ENCODE measurements at places on chromosomes 7 and 10.

GRCh38 chr7:22843681-22844309 lies 21.1 kb upstream of the TOMM7 start:
- DNase-seq = no peak

- DNase-seq = no peak
These were observed 3.3 kb upstream of the CDCA7L start for GRCh38 chr7:21948887-21949540.

- no peak for DNase-seq
These were observed 39.2 kb downstream of the ZNF467 start for GRCh38 chr7:149733924-149734790.

DNA sequence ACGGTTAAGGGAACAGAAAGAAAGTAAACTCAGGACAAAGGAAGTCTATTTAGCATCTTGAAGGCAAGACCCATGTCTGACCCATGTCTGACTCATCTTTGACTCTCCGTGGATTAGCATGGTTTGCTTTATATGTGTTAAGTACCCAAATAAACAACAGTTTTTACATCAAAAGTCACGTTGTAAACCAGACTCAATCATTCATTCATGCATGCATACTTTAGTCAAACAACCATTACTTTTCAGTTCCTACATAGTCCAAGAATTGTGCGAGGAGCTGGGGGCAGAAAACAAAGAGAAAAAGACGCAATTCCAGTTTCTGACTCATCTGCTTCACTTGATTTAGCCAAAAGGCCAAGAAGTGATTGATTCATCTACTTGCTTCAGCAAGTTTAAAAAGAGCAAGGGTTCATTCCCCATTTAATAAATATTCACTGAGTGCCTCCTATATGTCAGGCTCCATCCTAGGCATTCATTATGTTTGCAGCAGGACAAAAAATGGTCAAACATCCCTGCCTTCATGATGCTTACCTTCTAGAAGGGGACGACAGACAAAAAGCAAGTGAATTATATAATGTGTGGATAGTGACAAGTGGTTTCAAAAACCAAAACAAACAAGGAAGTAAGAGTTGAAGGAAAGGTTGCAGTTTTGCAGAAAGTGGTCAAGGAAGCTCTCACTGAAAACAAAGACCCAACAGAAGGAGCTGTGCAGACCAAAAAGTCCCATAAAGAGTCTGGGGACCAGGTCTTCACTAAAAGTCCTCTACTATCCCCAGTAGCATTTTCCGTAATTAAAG lies 116.2 kb downstream of the FAM107B start:
- DNase-seq = no peak

DNA sequence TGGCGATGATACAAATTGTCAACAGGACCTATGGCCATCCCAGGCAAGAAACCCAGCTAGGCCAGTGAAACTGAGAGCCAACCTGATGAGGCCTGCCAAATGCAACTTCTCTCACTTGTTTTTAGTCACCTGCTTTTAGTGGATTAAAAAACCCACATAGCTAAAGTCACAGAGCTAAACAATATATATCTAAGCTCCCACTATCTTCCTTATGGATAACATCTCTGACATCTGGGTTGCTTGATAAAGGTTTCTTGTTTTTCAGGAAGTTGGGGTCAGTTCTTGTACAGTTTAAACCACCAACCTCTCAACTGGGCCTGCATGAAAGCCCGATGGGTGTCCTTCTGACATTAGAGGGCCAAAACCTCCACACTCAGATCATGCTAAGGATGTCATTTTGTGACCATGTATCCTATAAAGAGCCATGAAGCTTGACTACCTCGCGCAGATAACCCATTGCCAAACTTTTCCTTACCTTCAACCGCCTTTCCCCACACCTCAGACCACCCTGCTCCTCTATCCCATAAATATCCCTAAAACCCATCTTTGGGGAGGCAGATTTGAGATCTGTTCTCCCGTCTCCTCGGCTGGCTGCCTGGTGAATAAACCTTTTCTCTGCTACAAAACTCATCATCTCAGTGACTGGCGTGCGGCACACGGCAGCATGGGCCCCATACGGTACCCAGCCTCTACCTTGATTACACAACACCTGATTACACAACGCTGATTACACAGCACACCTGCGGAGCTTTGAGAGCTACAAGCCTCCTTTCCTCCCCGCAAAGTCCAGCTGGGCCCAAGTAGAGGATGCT lies 797 bp upstream of the STMP1 start:
- DNase-seq = no peak

DNA sequence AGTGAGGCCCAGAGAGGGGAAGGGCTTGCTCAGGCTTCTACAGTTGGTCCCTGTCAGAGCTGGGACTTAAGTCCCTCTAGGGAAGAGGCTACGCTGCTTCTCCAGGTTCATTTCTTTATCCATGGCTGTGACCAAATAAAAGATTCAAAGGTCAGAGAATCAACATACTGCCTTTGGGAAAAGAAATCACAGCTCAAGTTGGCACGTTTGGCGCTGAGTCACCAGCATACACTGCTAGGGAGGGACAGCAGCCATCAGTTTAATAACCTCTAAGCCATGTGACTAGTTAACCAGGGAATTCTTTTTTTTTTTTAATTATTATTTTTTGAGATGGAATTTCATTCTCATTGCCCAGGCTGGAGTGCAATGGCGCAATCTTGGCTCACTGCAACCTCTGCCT lies 28.4 kb upstream of the CRHR2 start:
- no peak for DNase-seq

DNA sequence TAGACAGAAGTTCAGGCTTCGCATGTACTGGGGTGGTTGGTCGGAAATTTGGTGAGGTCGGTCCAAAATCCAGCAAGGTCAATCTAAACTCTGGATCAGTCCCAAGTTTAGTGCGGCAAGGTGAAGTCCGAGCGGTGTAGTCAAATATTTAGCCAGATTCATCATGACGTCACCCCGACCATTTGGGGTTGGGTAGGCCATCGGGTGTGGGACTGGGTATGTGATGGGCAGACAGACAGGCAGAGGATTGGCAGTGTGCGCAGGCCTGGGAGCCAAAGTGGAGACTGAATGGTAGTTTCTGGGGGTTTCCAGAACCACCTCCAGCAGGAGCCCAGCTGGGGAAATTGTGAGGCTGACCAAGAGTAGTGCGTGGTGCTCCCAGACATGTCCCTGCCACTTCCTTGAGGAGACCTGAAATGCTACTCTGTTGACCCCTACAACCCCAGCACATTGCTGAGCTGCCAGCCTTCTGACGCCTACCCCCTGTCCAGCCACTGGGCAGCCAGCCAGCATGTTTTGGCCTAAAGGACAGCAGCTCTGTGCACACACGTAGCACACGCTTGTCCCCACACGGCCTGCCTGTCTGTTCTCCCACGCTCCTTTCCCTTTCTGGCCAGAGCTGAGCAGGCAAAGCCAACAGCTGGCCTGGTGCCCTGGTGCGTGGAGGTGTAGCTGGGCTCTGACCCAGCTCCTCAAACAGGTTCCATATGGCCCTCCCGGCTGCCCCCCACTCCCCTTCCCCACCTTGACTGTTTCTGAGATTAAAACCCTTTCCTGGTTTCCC lies 55.9 kb downstream of the FAM241B start:
- DNase-seq = no peak

- peak; percentile 38 for DNase-seq
These were observed 2.4 kb downstream of the SFMBT2 start for GRCh38 chr10:7408291-7409044.

GRCh38 chr10:101875068-101875688 lies 31.6 kb upstream of the KCNIP2 start:
- DNase-seq = no peak

DNA sequence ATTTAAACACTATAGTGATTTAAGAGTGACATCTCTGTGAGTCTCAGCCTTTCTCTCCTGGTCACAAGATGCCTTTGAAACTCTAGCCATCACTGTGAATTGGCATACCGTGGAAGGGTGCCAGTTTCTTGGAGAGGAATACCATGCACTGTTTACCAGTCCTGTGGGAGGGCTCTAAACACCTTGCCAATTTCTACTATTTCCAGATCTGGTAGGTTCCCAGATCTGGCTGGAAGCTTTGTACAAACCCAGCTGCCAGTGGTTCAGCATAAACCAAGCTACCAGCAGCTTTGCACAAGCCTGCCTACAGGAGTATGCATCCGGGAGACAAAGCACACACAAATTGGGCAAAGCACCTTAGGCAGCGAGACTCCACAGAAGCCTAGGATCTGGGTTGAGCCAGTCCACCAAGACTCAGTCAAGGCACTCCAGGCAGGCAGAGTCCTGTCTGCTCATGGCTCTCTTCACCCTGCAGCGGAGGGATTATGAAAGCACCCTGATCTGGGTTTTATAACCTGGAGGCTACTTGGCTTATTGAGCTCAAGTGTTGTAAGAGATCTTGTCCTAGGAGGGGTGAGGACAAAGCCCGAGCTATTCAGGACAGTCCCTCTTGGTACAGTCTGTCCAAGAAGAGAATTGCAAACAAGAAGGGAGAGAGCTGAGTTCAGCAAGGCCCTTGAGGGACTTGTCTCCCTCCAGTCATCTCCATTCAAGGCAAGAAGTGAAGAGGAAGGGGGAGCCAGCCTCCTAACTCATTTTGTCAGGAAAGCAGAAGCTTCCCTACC lies 23.6 kb downstream of the MCM10 start:
- DNase-seq = no peak

DNA sequence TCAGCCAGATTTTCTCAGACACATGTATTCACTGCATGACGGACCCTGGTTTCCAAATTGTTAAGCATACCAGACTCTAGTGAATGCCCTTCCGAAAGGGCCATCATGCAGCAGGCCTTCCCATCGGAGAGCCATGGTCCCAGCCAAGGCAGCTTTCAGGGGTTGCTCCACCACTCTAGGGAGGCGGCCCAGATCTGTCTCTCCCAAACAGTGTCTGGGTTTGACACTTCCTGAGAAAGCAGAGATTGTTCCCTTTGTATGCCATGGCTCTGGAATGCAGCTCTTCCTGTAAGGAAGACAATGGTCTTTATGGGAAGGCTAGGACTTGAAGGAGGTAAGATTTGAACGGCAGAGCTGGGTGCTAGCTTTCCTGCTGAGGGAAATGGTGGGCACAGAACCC lies 178.8 kb upstream of the BMPER start:
- DNase-seq = no peak

- DNase-seq = peak; percentile 72
These were observed 327.3 kb upstream of the NRP1 start for GRCh38 chr10:33661580-33662336.

DNA sequence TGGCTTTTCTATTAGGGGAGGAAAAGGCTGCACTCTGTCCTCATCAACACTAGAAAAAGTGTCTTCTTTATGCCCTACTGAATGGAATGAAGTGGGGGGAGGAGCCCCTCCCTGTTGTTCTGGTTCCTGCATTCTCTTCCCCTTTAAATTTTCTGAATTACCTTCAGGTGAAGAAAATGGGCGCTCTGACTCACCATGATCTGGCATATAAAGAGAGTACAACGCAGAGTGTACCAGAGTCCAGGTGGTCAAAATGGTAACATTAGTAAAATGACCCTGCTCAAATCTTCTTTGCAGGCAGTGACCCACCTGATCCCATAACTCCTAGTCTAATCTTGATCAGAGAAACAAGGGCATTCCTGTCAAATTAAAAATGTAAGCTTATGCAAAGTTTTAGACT lies 80.7 kb downstream of the THSD7A start:
- no peak for DNase-seq

GRCh38 chr7:101884671-101885596 lies 67.5 kb downstream of the CUX1 start:
- DNase-seq = no peak

DNA sequence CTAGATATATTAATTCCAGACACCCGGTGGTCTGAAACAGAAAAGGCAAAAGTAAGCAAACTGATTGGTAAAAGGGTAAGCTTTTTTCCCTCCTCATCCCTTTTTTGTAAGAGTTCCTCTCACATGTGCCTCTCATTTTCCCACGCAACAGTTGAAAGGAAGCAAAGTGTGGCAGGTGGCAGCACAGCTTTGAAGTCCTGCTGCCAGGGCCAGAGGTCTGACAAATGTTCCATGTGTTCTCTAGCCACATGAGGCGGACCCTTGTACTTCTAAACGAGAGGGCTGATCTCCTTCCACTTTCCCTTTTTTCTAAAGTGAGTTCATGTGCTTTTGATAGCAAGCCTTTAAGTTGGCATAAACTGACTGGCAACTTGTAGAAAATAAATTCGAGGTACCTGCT lies 217.5 kb downstream of the POLR1F start:
- DNase-seq = no peak

DNA sequence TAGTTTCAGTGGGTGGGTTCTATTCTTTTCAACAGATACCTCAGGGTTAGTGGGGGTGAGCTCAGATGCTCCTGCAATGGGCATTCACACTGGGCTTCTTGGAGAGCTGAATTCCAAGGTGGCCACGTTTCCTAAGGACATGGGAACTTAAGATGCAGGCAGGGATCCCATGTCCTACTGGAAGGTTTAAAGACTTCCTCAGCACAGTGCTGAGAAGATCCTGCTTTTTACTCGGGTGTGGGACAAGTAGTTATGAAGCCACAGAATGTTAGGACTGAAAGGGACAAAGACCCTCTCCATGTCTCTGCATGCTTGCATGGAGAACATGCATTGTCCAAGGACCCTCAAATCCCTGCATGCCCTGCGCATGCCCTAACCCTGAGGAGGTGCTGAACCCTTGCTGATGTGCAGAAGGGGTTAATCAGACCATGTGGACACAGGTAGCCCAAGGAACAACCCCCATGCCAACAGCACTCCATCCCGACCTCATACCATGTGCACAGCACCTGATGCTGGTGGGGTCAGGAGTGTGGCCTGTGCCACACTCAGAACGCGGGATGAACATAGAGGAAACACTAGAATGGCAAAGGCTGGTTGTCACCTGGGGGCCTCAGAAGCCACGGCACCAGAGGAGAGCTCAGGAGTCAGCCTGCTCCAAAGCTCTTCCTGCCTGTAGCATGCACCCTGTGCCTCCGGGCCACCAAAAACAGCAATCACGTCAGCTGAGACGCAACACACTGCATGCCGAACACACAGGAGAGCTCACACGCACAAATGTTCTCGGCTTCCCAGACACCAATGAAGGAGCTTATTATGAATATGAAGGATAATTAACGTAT lies 15.2 kb downstream of the IL2RA start:
- DNase-seq = no peak

DNA sequence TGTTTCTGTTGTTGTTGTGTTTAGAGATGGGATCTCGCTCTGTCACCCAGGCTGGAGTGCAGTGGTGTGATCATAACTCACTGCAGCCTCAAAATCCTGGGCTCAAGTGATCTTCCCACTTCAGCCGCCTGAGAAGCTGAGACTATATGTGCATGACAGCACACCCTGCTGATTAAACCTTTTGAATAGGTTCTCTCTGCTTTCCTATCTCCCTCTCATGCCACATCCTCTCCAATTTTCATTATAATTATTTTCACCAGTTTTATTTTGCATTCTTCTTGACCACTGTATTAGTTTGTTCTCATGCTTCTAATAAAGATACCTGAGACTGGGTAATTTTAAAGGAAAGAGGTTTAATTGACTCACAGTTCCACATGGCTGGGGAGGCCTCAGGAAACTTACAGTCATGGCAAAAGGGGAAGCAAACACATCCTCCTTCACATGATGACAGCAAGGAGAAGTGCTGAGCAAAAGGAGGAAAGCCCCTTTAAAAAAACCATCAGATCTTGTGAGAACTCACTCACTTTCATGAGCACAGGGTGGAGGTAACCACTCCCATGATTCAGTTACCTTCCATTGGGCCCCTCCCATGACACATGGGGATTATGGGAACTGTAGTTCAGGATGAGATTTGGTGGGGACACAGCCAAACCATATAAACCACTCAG lies 12.9 kb downstream of the AGK start:
- peak; percentile 10 for DNase-seq

Measured in CD4-positive, alpha-beta T cell treated with Interferon gamma for 1 hour (primary cell).